ENCODE measurements at places on chromosomes 2 and 18. TPM values are rescaled to one million over a fixed set of nuclear protein-coding genes. Genes with fewer than 3 reads are reported as not detected.

- no peak overlapping the region for H3K4me3 ChIP-seq
- DNase-seq: no peak
- no peaks in the 10 kb centered on the region for H3K27me3 ChIP-seq
- peaks cover 5% of the 10 kb centered on the region for H3K4me1 ChIP-seq
These were observed 127.3 kb upstream of the IL1R2 start for GRCh38 chr2:101864426-101864825.

The STPG4 gene
- total RNA-seq: not detected

GRCh38 chr2:198479065-198479464 lies 674.7 kb downstream of the PLCL1 start:
- H3K27me3 ChIP-seq: no peaks in the 10 kb centered on the region
- H3K4me1 ChIP-seq: no peaks in the 10 kb centered on the region
- no peak overlapping the region for H3K27ac ChIP-seq

The RAB27B gene
- not detected for total RNA-seq

The GKN1 gene
- total RNA-seq: not detected

DNA sequence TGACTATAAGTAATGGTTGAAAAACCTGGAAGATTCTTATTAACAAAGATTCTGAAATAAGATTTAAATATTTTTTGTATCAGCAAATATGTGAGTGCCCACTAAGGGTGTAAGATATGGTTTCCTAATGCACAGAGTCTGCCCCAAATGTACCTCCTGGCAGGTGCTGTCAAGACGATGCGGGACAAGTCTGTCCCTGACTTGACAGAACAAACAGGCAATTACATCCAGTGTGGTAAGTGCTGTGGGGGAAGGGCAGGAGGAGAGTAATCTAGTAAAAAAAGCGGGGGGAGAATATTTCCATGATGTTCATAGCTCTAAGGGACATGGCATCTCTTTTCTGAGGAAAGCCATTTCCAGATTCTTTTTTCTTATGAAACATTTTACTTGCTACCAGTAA lies 127.5 kb downstream of the COL4A4 start:
- DNase-seq: no peak
- H3K4me1 ChIP-seq: no peaks in the 10 kb centered on the region
- no peak overlapping the region for H3K27ac ChIP-seq
- H3K27me3 ChIP-seq: peaks cover 24% of the 10 kb centered on the region

DNA sequence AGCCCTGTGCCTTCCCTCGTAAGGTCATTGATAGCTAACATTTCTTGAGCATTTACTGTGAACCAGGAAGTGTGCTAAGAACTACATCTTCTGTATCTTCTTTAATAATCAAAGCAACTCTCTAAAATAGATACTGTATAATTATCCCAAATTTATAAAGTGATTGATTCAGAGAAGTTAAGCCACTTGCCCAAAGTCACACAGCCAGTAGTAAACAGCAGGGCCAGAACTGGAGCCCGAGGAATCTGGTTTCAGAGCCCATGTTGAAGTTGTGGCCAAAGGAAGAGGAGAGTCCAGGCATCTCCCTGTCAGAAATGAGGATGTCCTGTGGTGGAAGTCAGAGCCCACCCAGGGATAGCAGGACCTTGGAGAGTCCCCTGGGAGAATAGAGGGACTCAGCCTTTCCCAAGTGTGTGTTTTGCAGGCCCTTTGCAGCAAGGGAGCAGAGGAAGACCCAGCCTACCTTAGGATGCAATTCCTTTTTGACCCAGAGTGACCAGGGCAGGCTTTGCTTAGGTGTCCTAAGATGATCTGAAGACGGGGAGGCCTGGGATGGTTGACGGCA lies 134.2 kb downstream of the DYSF start:
- H3K27me3 ChIP-seq: no peaks in the 10 kb centered on the region
- H3K4me1 ChIP-seq: no peaks in the 10 kb centered on the region
- no peak overlapping the region for H3K27ac ChIP-seq

GRCh38 chr2:183610724-183611123 lies 486.5 kb downstream of the NUP35 start:
- H3K36me3 ChIP-seq: no peaks in the 10 kb centered on the region
- H3K4me1 ChIP-seq: no peaks in the 10 kb centered on the region
- DNase-seq: no peak
- H3K27me3 ChIP-seq: no peaks in the 10 kb centered on the region
- no peak overlapping the region for H3K27ac ChIP-seq

DNA sequence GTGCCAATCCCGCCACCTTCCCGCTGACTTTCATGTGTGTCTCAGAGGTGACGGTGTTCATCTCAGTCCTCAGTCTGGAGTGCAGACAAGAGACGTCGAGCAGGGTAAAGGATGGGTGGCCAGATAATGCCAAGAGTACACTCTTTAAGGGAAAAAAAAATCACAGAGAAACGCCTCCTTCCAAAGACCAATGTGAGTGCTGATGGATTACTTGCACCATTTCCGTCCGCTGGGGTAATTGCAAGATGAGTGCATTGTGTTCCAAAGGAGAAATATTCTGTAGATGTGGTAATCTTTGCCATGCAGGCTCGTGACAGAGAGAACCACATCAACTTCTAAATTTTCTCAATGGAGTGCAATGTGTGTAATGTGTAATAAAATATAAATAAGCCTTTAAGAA lies 81.0 kb downstream of the KLHL29 start:
- no peaks in the 10 kb centered on the region for H3K36me3 ChIP-seq
- peaks cover 30% of the 10 kb centered on the region for H3K27me3 ChIP-seq
- H3K27ac ChIP-seq: no peak overlapping the region
- DNase-seq: no peak

- H3K36me3 ChIP-seq: no peaks in the 10 kb centered on the region
- no peak for DNase-seq
- peaks cover 6% of the 10 kb centered on the region for H3K4me1 ChIP-seq
- no peak overlapping the region for H3K27ac ChIP-seq
These were observed 56.9 kb downstream of the SLC38A11 start for GRCh38 chr2:164898475-164898874.

DNA sequence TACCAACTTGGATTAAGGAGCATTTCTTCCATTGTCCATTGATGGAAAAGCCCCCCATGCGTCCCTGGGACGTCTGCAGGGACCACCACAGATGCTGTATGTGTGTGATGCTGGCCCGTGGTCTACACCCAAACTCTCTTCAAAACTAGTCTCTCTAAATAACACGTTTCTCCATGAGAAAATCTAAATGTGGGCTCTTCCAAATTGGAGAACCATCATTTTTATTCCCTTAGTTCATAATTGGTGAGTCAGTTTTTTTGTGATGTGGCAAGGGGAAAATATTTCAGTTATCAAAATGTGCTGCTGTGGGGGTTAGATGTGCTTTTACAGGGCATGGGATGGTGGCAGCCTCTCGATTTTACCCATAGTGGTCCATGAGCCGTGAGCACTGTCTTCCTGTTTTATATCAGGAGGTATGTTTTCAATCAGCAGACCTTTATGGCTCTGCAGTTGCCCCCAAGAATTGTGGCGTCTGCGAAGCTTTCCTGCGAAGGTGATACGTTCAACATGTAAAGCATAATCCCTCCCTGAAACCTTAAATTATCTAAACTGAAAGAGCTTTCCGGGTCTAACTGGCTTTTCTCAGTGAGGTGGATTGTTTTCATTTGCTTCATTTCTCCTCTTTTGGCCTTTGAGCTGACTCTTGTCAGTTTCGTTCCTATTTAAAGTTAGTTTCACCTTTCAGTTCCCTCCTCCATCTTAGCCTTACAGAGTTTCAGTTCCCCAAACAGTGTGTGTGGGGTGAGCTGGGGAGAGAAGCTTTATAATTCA lies 78.4 kb downstream of the SETBP1 start:
- H3K4me3 ChIP-seq: peak overlapping the region; percentile 27
- peaks cover 26% of the 10 kb centered on the region for H3K4me1 ChIP-seq
- DNase-seq: peak; percentile 79
- peaks cover 2% of the 10 kb centered on the region for H3K36me3 ChIP-seq
- peak overlapping the region; percentile 94 for H3K27ac ChIP-seq
- H3K27me3 ChIP-seq: peaks cover 3% of the 10 kb centered on the region

The COLEC11 gene
- total RNA-seq: 0.49 TPM

DNA sequence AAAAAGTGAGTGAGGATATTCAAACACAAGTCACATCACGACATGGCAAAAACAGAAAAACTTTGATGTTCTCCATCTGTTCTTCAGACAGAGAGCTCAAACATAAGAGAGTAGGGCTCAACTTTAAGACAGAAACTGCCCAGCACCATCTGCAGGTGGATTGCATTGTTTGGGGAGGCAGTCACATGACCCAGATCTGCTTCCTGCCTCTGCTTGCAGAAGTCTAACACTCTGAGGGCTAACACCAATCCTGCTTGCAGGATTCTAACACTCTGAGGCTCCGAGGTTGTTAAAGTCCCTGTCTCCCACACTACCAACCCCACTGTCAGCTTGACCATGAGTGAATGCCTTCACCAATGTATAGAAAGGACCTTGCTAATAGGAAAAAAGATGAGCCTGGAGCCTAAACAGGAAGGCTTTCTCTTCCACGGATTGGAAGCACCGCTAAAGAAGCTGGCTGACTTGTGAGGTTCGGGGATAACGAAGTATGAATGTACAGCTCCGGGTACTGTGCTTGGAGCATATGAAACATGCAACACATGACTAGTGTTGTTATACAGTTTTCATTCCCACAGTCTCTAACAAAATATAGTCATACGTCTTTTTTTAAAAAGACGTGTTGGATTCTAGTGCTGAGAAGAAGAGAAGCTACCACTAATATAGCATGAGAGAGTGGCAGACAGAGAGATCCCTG lies 176.6 kb upstream of the CREB1 start:
- no peak overlapping the region for H3K27ac ChIP-seq
- no peaks in the 10 kb centered on the region for H3K27me3 ChIP-seq
- peaks cover 5% of the 10 kb centered on the region for H3K4me1 ChIP-seq
- peak; percentile 42 for DNase-seq
- no peak overlapping the region for H3K4me3 ChIP-seq

DNA sequence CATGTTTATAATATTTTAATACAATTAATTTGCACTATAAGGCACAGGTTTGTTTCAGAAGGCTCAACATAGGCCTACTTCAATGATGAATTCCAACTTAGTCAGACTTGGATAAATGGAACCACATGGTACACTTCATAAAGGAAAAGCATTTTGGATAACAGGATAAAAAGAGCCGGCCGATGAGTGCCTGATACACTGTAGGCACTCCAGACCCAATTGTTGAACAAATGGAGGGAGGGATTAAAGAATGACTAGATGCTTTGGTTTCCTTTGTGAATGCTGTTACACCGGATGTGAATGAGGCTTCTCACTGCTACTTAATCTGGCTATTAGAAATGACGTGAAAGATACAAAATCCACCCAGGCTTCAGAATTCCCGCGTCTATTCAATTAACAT lies 104.1 kb upstream of the KCTD1 start:
- H3K36me3 ChIP-seq: no peaks in the 10 kb centered on the region
- no peak overlapping the region for H3K27ac ChIP-seq
- no peak for DNase-seq
- H3K4me3 ChIP-seq: no peak overlapping the region
- H3K4me1 ChIP-seq: peaks cover 5% of the 10 kb centered on the region

The SKA1 gene
- 32.2 TPM for total RNA-seq

The SCN9A gene
- total RNA-seq: not detected

DNA sequence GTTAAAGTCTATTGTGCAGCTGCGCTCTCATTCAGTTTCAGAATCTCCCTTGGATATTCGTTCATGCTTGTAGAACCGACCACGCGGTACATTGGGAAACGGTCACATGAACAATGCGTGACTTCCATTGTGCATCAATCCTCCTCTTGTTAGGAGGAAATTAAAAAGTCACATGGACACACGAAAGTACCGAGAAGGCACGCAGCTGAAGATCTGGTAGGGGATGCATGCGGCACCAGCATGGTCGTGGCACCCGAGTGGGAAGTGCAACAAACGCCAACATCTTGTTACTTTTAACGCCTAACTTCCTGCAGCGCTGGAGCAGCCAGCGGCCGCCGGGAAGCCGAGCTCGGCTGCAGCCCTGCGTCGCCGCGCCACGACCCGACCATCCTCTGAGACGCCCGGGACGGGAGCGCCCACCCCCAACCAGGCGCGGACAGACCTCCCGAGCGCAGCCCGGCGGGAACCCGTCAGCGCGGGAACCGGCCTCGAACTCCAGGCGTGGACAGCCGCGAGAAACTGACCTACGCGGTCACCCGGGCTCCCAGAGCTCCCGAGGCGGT lies 412 bp downstream of the OSBPL1A start:
- no peaks in the 10 kb centered on the region for H3K36me3 ChIP-seq
- peaks cover 20% of the 10 kb centered on the region for H3K27me3 ChIP-seq
- DNase-seq: peak; percentile 49
- peaks cover 15% of the 10 kb centered on the region for H3K4me1 ChIP-seq

DNA sequence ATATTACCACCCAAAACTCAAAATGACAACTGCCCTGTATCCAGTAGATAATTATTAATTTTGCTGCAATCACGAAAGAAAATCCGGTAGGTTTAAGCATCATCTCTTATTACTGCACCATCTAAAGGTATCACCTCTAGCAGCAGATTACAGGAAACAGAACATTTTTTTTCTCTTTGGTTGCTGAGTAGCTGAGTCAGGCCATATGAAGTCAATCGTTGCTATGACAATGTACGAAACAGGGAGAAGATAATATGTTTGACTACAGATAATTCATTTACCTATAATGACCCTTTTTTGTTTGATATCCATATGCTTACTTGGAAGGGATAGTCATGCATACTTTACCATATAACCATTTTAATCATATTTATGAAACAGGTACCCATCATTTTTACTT lies 831.6 kb upstream of the CHAC2 start:
- no peak for DNase-seq
- no peaks in the 10 kb centered on the region for H3K36me3 ChIP-seq
- H3K4me1 ChIP-seq: peaks cover 2% of the 10 kb centered on the region
- no peak overlapping the region for H3K4me3 ChIP-seq
- no peaks in the 10 kb centered on the region for H3K27me3 ChIP-seq
- H3K27ac ChIP-seq: no peak overlapping the region

The AQP12B gene
- not detected for total RNA-seq

GRCh38 chr2:11129598-11130449 lies 25.4 kb upstream of the SLC66A3 start:
- H3K36me3 ChIP-seq: no peaks in the 10 kb centered on the region
- peak; percentile 77 for DNase-seq
- no peaks in the 10 kb centered on the region for H3K27me3 ChIP-seq

DNA sequence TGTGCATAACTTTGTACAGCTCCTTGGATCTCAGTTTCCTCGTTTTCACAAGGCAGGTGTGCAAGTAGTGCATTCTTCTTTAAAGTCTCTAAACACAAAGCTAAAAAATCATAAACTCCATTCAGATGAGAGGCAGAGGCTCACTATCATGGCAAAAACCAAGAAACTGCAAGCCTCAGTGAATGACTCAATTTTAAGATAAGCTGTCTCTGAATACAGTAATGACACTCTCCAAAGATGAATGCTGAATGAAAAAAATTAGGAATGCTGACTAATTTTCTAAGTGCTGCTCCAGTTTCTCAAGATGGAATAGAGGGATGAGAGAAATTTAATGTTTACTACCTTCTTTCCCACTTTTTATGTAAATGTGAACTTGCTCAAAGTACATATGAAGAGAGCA lies 17.2 kb downstream of the B4GALT6 start:
- H3K4me3 ChIP-seq: no peak overlapping the region
- no peak for DNase-seq
- H3K36me3 ChIP-seq: no peaks in the 10 kb centered on the region
- no peak overlapping the region for H3K27ac ChIP-seq

- no peak for DNase-seq
- no peaks in the 10 kb centered on the region for H3K27me3 ChIP-seq
These were observed 113.3 kb upstream of the SERTAD2 start for GRCh38 chr2:64766841-64767669.
